ENCODE measurements at places on chromosomes 2 and 18.

GRCh38 chr2:200616193-200616592, 30.4 kb downstream of the AOX1 start:
- DNase-seq, result no peak

DNA sequence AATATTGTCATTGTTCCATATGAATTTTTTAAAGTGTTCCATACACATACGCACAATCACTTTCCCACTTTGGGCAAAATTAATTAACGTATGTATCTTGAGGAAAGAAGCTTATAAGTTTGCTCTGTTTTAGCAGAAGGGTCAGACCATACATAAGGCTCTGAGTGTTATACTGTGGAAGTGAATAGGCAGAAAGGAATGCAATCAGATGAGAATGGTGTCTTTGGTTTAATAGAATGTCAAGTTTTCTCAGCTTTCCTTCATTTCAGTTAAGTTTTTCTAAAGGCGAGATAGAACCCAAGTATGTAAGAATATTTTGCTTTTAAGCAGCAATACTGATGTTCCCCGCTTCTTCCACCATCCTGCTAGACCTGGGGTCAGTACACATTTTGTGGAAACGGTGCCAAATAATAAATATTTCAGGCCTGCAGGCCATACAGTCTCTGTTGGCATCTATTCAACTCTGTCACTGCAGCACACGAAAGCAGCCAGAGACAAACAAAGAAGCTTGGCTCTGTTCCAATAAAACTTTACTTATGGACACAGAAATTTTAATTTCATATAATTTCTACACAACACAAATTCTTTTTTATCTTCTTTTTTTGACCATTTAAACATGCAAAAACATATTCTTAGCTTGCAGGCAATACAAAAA, 100.6 kb downstream of the UPP2 start:
- DNase-seq, result no peak

DNA sequence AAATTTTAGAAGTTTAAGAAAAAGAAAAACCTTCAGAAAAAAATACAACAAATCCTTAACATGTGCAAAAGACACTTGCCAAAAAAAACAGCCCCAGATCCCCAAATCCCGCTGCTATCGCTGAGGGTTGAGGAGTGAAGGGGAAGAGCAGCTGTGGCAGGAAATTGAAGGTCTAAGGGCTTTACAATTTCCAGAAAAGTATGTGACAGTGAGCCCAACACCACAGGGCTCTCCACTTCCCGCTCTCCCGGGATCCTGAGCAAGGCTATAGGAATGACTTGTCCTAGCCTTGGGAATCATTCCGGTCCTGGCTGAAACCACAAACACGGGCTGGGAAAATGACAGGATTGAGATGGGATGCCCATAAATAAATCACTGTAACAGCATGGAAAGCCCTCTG, 191.4 kb downstream of the TMEM163 start:
- no peak for DNase-seq

GRCh38 chr18:34965566-34965965, 75.6 kb upstream of the MAPRE2 start:
- no peak for DNase-seq

- no peak for DNase-seq
Measured at GRCh38 chr2:71880846-71881610, 266.6 kb downstream of the CYP26B1 start.

- no peak for DNase-seq
Measured at GRCh38 chr2:39549718-39550464, 112.8 kb upstream of the MAP4K3 start.

DNA sequence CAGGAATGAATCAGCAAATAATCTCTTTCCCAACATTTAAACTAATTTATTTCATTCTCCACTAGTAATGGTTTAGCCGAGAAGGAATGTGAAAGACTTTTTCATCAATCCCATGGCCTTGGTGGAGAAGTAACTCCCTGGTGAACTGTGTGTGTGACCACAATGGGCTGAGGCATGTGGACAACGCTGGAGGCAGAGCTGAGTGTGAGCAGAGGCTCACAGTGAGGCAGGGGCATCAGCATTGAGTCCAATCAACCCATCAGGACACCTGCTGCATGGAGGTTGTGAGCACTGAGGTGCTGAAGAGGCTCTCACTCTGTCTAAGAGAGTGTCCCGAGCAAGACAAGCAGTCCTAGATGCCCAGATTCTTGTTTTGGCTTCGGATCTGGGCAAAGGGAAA, 78.6 kb downstream of the ZNF519 start:
- DNase-seq, result no peak

DNA sequence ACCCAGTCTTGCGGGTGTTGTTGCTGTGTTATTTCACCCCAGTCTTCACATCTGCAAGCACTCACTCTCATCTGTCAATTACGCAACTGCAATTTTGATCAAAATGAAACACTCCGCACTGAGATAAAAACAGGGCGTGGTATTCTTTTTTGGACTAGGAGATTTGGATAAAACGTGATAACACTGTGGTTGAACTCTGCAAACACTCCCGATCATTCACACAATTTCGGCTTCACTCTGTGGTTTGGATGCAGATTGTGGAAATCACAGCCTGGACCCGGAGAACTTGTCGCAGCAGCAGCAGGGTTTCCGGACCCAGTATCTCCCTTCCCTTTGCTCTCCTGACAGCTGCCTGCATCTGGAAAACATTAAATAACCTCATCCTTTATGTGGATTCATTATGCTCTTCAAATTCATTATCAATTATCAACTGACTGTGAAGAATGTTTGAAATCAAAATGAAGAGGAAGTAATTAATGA, 49.4 kb upstream of the APCDD1 start:
- no peak for DNase-seq

DNA sequence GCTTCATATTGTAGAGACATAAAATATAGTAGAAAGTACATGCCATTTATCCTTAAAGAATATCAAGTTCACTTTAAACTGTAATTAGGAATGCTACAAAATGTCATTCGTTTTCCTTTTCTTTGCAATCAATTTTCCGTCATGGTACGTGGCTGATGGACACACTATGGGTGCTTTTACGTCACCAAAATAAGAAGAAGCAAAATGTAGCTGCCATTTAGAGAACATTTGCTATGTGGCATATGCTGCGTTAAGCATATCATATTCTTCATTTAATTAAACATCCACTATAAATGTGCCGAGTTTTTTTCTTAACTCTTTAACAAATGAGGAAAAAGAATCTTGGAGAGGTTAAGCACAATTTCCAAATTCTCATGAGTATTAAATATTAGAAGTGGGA, 1358.5 kb upstream of the NXPH2 start:
- no peak for DNase-seq

DNA sequence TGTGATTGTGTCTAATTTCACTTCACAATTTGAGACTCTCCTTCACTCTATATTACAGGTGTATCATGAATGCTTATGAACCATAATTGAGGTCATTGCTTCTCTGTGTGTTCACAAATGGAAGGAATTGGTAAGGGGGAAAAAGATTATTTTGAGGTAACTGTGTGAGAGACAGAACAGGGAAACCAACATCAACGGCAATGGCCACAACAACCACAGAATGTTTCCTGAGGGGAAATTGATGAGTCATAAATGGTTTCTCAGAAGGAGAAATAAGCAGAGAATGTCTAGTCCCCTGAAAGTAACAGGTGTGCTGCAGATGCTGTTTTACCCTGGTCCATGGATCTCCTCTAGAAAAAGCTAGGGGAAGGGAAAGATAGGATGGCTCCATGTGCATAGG, 361.2 kb upstream of the GALNT5 start:
- peak; percentile 73 for DNase-seq

DNA sequence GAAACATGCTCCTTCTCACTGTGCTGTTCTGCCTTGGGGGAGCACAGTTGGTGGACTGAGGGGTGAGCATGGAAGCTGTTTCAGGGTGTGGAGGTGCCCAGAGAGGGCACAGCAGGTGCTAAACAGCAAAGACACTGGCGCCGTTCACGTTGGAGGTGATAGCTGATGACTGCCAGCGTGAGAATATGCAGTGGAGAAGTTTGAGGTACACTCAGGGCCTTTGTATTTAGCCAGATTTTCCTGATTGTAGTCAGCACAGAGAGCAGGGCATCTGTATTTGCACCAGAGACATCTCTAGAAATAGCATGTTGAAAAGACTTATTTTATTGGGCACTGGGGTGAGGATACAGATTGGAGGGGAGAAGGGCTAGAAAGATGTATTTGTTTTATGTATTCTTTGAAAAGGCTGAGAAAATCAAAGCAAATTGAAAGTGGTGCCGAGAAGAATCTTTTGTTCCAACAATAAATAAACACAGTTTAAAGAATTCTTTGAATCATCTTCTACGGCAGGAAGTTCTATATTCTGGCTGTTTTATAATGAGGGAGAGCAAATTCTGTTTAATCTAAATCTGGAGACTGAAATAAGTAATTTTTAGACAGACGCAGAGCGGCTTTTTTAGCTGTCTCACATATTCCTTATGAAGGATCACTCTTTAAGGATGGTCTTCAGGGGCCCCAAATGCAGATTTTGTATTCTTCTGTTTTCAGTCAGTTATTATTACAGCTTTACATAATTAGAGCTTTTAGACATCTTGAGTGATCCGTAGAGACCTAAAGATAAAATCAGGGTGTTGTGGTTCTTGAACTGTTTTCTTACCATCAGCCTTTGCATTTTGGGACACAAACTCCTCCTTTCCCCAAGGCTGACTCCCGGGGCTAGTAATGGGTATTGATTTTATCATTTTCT, 7.1 kb downstream of the ZNF532 start:
- DNase-seq, result no peak

GRCh38 chr2:25816249-25816648, 62.0 kb downstream of the ASXL2 start:
- peak; percentile 27 for DNase-seq

- no peak for DNase-seq
Measured at GRCh38 chr18:41966943-41967342, 11.9 kb downstream of the PIK3C3 start.

- DNase-seq, result no peak
Measured at GRCh38 chr18:59083136-59083818, 56.4 kb upstream of the SEC11C start.

DNA sequence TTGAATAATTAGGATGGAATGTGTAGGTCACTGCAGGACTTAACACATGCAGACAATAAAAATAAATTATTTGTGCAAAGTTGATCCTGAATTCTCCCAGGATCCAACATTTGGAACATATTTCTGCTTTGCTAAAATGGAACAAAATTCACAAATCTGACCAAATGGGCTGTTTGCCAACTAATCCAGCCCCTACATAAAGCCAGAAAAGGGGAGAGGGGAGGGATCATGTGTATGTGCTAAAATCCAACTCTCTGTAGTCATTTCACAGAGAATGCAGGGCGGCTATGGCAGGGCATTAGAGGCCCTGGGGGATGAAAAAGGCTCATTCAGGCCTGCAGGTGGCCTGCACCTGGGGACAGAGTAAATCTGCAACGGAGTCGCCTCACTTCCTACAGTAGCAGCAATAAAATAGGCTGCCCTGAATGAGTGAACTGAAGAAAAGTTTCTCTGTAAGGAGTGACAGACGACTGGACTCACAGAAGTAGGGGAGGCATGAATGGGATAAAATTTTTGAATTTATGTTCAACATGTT, 4.0 kb upstream of the ZFP36L2 start:
- no peak for DNase-seq

- no peak for DNase-seq
Measured at GRCh38 chr2:218720048-218721041, 9.7 kb downstream of the TTLL4 start.
